ENCODE measurements at places on chromosomes 2 and 18.

DNA sequence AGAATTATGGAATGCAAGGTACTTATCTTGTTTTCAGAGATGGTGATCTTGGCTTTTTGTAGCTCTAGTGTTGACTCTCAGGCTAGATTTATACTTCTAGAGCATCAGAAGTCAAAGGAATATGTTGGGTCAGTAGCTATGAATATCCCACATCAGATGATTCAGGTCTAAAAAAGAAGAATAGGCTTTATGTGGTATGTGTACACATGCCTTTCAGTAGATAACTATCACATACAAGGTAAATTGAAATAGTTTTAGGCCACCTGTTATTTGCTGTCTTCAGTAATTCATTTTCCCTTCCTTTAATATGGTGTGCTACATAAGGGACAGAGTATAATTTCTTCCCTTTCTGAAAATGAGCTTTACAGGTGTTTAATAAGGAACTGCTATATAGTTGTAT, 142.4 kb downstream of the AGPS start:
- no peak for DNase-seq

DNA sequence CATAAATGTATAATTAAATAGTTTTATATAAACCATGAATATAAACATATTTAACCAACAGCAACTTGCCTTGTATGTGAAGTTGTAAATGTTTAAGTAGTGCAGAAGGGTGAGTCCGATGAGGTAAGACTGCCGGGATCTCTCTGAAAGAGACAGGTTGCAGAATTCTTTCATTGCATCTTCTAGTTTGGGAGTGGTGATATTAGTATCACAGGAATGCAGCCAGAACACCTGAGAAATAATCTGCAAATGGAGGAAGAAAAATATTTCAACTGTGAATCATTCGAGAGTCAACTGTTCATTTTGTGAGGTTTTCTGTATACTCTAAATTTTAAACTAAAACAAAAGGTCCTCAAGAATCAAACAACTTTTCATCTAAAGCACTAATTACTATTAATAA, 123.0 kb downstream of the ABCA12 start:
- no peak for DNase-seq

DNA sequence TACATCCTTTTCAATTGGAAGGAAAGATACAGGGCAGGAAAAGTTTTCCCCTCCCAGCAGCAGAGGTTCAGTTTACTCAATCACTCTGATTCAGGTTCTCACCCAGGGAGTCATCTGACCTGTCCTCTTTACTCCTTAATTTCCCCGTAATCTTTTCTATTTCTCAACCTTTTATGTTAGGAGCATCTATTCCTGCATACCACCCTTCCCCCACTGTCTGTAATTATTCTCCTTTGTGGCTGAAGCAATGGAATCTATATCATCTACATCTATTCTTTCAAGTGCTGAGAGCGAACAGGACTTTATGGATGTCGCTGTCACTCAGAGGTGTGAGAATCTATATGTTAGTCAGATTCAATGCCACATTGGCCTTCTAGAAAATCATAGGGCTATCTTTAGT, 175.2 kb downstream of the NOL4 start:
- no peak for DNase-seq

GRCh38 chr2:229179628-229180027, 91.5 kb downstream of the PID1 start:
- no peak for DNase-seq

GRCh38 chr2:220935789-220936321, 636.2 kb downstream of the EPHA4 start:
- DNase-seq = no peak

DNA sequence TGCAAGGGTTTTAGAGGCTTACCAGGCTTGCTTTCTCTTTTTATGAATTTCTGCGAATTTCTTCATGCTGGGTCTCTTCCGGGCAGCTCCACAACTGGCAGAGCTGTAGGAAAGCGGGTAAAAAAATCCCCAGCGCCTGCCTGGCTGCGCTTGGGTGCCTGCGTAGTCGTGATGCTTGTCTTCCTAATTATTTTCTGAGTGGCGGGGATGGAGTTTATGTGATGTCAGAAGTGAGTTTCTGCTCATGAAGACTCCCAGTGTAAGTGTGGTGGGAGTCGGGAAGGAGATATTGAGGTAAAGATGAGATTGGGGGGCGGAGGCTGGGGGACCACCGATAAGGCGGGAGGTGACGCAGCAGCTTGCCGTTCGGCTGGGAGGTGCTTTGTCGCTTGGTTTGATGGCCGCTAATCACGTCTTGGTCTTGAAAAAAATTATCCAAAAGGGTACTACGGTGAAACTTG, 229.8 kb downstream of the LDLRAD4 start:
- no peak for DNase-seq

DNA sequence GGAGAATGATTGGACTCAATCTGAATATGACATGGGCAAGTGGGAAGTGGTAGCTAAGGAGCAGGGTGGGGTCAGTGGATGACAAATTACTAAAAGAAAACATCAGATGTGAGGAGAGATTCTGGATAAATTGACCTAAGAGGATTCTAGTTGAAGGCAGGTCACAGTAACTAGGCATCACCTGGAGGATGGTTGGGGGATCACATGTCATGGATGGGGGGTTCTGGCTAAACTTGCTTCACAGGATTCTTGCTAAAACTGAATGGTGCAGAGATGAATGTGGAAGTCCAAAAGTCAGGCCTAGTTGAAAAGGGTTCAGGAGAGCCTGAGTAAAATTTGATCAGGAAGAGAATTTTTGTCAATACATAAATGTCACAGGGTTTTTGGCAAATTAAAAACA, 18.3 kb downstream of the CLHC1 start:
- DNase-seq = no peak

GRCh38 chr2:144693179-144693578, 173.3 kb upstream of the ZEB2 start:
- no peak for DNase-seq
